ENCODE measurements at places on chromosomes 7 and 10.

- DNase-seq = no peak
Measured at GRCh38 chr7:107161415-107161814, 7.4 kb upstream of the HBP1 start.

GRCh38 chr10:71232089-71232998, 20.0 kb downstream of the UNC5B start:
- DNase-seq = peak; percentile 95

DNA sequence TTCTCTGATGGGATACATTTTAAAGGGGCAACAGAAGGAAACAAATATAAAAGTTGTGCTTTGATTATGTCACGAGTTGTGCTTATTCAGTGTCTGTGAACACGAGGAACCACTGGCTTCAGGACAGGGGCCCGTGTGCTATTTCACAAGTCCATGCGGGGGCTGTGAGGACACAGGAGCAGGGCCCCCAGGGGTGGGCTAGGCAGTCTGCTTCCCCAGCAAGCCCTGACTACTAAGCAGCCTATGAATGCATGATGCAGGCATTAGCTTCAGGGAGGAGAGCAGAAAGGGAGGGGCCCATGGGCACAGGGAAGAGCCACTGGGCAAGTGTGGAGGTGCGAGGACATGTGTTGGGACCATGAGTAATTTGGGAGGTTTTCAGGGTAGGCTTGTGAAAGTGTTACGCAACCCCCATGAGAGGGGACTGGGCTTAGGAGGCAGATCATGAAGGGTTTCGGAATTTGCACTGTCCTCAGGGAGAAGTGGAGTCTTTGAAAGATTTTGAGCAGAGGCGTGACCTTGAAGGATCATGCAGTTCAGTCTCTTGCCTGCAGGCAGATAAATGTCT, 424.9 kb downstream of the CALN1 start:
- DNase-seq = no peak

- DNase-seq = no peak
Measured at GRCh38 chr7:22876986-22877729, 54.5 kb upstream of the TOMM7 start.

GRCh38 chr7:539731-540411, 20.2 kb upstream of the PDGFA start:
- DNase-seq = no peak

- DNase-seq = peak; percentile 42
Measured at GRCh38 chr7:64463636-64464375, 99.1 kb downstream of the ZNF680 start.

DNA sequence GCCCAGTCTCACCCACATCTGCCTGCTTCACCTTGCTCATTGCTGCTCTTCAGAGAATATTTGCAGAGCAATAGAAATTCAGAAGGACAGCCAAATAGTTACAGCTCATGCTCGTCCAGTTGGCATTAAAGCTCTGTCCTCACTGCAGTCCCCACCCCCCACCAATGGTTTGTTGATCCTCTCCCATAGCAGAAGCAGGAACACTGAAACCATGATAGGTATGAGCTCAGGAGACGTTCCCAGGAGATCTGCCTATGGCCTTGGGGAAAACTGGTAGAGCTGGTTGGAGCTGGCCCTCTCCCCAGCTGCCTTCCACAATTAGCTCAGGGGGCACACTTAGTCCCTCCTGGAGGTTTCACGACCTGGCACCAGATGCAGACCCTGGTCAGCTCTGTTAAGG, 68.6 kb upstream of the KMT2C start:
- no peak for DNase-seq

GRCh38 chr10:118499186-118499585, 96.3 kb downstream of the PRLHR start:
- no peak for DNase-seq

DNA sequence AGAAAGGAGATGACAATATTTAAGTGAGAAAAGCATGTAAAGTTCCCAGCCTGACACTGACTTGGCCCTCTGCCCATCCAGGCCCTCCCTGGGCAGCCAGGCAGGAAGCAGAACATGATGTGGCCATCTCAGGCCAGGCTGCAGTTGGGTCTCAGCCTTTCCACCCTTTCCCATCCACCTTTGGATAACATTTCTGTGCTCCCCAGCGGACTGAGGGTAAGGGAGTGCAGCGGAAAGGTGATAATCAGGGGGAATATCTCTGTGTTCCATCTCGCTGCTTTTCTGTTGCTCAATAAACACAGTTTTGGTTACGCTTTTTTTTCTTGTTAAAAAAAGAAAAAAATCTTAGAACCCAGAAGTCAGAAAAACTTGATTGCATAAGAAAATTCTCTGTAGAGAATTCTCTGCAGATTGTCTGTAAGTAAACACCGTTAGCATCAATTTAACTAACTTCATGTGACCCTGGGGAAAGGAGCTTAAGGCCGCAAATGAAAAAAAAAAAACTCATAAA, 37.2 kb upstream of the TARP start:
- DNase-seq = peak; percentile 15

- DNase-seq = no peak
Measured at GRCh38 chr10:114899982-114900381, 38.0 kb upstream of the TRUB1 start.

DNA sequence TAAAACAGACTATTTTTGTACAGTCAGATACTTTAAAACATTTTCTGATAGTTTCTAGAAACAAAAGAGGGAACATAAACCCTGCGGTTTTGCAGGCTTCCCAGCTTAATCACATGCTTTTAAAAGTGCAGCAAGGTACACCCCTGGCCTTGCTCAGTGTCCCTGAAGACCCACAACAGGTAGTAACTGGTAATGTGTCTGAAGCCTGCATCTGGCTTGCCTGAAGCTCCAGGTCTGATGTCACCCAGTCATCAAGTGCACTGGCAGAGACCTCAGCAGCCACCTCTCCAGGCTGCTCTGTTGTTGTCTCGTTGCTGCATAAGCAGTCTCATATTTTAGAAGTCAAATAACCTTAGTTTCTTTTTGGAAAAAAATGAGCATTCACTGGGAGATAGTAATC, 376.1 kb upstream of the MTPN start:
- DNase-seq = no peak

GRCh38 chr7:150756858-150757257, 19.6 kb downstream of the GIMAP5 start:
- peak; percentile 20 for DNase-seq

- DNase-seq = no peak
Measured at GRCh38 chr7:10706875-10707493, 266.7 kb upstream of the PHF14 start.

DNA sequence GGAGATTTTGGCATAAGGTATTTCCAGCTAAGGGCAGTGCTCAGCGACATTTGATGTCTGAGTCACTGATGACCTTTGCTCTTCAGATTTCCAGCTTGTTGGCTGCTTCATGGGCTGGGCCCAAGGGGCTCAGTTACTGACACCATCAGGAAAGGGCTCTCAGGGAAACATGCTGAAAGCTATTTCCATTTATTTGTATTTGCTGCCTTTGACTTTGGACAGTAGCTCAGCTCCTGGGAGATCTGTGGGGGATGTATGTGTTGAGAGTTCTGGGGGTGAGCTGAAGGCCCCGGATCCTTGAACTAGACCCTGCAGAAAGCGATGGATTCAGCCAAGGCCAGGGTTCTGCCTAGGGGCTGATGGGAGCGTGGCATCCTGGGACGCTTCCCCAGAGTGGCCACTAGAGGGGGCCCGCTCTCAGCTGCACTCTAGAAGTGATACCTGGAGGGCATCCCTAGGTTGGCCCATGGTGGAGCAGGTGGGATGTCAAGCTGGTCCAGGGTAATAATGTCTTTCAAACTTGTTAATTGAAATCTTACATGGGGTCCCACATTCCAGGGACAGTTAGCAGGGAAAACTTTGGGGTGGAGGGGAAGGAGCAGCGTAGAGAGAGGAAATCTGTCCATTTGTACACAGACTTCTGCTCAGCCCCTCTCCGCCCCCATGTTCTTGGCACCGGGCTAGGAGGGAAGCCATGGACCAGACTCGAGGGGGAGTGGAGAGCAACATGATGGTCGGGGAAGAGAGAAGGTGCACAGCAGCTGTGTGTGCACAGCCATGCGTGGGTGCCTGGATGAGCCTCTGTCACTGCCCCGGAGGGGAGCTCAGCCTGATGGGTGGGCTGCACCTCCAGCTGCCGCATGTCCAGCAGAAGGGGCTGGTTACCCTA, 3.0 kb upstream of the BTBD16 start:
- no peak for DNase-seq

- no peak for DNase-seq
Measured at GRCh38 chr10:16119445-16119844, 259.1 kb upstream of the MINDY3 start.

GRCh38 chr7:45347804-45348203, 190.2 kb downstream of the RAMP3 start:
- no peak for DNase-seq

- no peak for DNase-seq
Measured at GRCh38 chr10:33706191-33706590, 371.7 kb upstream of the NRP1 start.

GRCh38 chr10:69571618-69572158, 1.5 kb downstream of the NEUROG3 start:
- DNase-seq = no peak

DNA sequence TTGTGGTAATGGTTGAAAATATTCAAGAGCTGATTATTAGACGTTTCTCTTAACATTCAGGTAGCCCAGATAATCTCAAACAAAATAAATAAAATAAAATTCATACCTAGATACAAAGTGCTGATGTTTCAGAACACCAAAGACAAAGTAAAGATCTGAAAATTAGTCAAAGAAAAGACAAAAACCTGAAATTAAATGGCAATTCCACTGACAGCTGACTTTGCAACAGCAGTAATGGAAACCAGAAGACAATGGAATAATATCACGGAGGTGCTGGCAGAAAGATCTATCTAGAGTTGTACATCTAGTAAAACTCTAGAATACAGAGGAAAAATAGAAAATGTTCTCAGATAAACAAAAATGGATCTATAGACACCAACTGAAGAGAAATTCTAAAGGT, 58.0 kb upstream of the IKZF1 start:
- no peak for DNase-seq

- DNase-seq = no peak
Measured at GRCh38 chr10:125451319-125451718, 231.6 kb downstream of the TEX36 start.

DNA sequence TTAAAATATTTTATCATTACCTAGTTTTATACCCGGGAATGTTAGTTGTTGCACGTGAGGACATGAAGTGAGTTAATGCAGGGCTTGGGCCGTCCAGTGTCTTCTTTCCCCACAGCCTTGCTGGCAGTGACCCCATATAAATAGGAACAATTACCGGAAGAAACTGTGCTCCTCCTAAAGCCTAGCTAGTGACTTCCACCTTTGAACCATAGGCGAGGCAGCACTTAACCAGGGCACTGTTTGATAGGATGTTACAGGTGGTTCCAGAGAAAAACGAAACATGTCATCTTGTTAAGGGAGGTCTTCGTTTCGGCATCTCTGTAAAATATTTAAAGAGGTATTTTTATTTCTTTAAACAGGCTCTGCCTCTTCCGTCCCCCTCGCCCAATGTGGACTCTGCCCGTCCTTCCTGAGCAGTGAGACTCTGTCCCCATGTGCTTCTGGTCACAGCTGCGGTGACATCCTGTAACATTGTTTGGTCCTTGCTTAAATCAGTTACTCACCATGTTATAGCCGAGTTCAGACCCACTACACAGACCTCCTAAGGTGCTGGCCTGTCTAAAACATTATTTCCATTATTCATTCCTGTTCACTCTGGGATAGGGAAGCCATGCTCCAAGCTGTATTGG, 145.6 kb downstream of the MGMT start:
- no peak for DNase-seq

GRCh38 chr7:70572571-70572970, 559.4 kb upstream of the GALNT17 start:
- peak; percentile 37 for DNase-seq

GRCh38 chr10:24590697-24591457, 132.8 kb downstream of the ARHGAP21 start:
- no peak for DNase-seq

DNA sequence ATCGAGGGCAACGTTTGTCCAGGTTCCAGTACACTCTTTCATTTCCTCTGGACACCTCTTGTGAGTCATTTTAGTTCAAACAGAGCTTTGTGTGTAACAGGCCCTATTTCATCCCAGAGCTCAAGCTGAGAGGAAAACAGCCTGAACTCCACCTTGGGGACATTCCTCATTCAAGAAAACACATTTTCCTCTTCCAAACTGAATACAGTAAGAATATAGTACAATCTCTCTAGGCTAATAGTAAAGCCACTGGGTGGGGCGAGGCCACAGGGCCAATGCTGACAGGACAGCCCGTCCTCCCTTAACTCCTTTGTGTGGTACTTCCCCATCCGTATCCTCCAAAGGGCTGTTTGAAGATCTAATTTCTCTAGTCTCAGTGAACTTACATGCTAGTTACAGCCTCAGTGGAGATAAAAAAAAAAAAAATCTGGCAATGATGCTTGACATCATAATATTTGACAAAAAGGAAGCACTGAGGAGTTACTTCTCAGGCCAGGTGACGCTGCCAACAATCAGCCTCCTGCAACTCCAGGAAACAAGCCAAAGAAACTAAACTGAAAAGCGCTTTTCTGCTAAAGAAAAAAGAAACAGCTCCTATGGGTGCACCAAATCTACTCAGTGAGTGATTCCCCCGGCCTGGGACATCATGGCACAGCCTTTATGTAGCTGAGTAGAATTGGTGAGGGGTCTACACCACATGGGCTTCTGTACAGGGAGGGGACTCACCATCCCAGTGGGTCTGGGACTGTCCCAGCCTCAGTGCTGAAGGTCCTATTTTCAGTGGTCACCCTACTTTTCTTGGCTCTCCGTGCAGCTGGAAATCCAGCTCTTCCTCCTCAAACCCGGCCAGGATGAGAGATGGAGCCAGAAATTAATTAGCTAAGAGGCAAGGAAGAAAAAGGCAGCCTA, 238.2 kb upstream of the NEBL start:
- peak; percentile 52 for DNase-seq

DNA sequence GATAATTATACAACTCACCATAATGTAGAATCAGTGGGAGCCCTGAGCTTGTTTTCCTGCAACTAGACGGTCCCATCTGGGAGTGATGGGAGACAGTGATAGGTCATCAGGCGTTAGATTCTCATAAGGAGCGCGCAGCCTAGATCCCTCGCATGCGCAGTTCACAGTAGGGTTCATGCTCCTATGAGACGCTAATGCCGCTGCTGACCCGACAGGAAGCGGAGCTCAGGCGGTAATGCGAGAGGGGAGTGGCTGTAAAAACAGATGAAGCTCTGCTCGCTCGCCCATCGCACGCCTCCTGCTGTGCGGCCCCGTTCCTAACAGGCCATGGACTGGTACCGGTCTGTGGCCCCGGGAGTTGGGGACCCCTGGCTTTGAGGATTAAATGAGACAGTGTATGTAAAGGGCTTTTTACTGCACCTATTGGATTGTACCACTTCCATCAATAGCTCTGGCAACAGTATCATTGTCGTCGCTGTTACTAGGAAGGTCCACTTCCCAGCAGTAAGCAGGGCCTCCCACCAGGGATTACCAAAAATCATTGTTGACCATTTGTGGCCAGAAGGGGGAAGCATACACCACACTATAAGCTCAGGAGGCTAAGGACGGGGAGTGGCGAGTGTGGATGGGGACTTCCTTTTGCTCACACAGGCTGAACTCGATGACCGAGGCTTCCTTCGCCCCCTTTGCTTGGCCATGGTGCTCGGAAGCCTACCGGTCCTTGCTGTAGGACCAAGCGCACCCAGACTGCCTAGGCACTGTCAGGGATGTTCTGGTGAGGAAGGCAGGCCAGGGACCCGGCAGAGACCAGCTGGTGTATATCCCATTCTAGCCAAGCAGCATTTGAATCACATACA, 26.4 kb downstream of the AKR1B1 start:
- peak; percentile 89 for DNase-seq

- DNase-seq = no peak
Measured at GRCh38 chr7:5094641-5095040, 49.0 kb downstream of the RBAK start.
